Activated T-cell treated with anti-CD3 and anti-CD28 coated beads, Interleukin-2, amount 50 U/mL, for 24 hours (primary cell): ENCODE measurements at places on chromosomes 7 and 10.

DNA sequence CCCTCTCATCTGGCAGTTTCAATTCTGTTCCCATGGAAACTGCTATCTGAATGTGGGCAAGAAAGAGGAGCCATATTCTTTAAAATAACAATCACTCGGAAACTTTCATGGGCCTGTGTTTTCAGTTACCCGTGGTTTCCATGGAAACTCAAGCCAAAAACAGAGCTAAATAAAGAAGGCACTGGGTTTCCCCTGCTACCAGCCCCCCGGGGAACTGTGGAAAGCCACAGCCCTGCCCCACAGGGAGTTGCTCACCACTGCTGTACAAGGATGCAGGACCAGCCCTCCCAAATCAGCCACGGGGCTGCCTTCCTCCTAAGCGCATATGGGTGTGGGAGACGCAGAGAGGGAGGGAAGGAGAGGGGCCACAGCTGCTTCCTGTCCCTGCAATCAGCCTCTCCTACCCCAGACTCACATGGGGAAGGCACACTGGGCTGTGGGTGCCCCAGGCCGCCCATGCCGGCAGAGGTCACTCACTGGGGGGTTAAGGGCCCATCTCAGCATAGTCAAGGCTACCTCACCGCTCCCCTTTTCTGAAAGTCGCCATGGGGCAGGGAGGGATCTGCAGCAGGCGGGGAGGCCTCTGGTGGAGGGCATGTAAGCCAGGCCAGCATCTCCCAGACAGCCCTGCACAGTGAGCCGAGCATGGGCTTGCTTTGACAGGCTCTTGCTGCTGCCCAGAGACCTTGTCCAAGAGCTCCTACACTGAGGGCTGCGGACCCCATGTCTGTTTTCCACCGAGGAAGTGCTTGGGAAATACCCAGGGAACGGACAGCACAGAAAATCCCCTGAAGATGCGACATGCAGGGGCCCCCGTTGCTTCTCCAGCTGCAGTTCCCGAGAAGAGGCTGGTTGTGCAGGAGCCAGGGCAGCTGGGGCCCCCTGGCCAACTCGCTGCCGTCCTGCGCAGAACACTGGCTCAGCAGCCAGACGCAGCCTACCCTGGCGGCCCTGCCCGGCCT, 157.3 kb upstream of the PPP2R2D start:
- no peak overlapping the region for H3K4me3 ChIP-seq
- no peaks in the 10 kb centered on the region for H3K36me3 ChIP-seq

DNA sequence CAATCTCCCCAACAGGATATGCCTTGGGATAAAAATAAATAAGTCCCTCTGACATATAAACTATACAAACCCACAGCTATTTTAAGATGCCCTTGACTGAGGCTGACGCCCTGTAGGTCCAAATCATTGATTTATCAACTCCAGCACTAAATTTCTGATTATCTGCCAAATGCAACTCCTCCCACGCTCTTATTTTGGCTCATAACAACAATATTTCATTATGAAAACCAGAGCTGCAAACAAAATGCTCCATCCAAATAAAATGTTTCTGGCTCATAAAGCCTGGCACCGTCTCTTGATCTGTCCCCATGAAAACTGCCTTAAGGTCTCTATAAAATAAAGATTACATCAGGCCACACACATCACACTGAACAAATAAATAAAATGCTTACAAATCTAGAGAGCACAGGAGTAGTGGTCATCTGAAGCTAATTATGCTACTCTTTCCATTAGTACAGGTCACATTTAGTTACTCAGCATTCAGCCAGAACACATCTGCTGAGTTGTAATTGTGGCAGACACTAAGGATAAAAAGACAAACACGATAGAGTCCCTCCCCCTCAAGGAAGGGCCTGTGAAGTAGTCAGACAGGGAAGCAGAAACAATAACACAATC, 28.8 kb downstream of the CACUL1 start:
- peaks cover 19% of the 10 kb centered on the region for H3K4me1 ChIP-seq
- H3K27ac ChIP-seq = no peak overlapping the region
- H3K4me3 ChIP-seq = no peak overlapping the region
- peaks cover 34% of the 10 kb centered on the region for H3K36me3 ChIP-seq

DNA sequence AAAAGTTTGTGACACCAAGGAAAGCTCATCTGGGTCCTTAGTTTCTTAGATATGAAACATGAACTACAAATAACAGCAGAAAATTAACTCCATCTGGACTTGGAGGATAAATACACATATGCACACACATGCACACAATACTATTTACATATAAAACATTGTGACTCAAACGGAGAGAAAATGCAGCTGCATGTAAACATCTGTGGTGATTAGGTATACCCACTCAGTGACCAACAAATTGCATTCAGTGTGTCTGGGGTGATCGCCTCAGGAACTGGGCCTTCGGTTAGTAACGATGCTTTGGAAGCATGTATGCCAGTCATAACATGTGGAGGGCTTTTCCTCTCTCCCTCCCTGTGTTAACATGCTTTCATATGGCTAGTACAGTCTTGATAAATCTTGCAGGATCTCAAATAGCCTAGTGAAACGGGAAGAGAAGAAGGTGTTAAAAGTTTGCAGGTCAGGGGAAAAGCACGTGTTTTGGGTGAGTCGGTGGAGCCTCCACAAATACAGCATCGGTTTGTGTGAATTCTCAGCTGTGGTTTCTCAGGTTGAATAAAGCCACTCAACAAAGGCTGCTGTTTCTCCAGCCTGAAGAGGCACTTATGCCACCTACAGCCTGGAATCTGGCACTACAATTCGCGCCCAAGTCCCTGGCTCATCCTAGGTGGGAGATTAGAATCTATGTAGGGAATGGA, 8.7 kb upstream of the GLRX3 start:
- no peaks in the 10 kb centered on the region for H3K36me3 ChIP-seq
- H3K27me3 ChIP-seq = peaks cover 51% of the 10 kb centered on the region
- H3K27ac ChIP-seq = no peak overlapping the region
- no peak overlapping the region for H3K4me3 ChIP-seq
- peaks cover 7% of the 10 kb centered on the region for H3K4me1 ChIP-seq

DNA sequence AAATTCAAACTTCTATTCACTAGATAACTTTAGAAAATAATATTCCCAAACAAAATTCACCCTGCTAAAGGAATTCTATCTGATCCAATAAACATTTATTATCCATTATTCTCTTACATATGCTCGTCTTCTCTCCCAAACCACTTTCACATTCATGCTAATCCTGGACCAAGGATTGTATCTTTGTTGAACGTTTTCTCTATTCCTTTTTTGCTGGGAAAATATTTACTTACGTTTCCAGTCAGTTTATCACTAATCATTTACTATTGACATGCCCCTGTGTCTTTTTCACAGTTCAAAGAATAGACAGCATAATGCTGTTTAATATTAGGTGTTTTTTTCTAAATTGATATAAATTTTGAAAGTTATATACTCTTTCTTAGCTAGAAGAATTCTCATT, 3.2 kb downstream of the TEX47 start:
- no peak overlapping the region for H3K27ac ChIP-seq
- no peaks in the 10 kb centered on the region for H3K4me1 ChIP-seq
- no peak for DNase-seq
- H3K36me3 ChIP-seq = no peaks in the 10 kb centered on the region

- H3K27ac ChIP-seq = no peak overlapping the region
- H3K4me1 ChIP-seq = peaks cover 5% of the 10 kb centered on the region
- no peak overlapping the region for H3K4me3 ChIP-seq
- H3K36me3 ChIP-seq = no peaks in the 10 kb centered on the region
- DNase-seq = no peak
- peaks cover 57% of the 10 kb centered on the region for H3K27me3 ChIP-seq
These were observed 34.3 kb upstream of the PTF1A start for GRCh38 chr10:23157691-23158369.

DNA sequence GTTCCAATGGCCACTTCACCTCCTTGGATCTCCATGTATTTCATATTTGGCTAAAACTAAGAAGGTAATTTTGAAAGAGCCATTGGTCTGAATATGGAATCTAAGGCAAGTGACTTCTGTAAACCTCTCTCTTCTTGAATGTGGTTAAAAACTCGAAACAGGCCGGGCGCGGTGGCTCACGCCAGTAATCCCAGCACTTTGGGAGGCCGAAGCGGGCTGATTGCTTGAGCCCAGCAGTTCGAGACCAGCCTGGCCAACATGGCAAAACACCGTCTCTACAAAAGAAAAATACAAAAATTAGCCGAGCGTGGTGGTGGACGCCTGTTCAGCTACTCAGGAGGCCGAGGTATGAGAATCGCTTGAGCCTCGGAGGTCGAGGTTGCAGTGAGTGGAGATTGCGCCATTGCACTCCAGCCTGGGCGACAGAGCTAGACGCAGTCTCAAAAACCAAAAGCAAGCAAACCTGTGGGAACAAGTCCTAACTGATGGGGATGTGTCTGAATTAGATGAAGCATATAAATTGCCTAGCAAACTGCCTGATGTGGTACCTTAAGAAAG, 2.2 kb downstream of the LANCL2 start:
- no peak for DNase-seq
- H3K4me1 ChIP-seq = peaks cover 19% of the 10 kb centered on the region
- peak overlapping the region; percentile 91 for H3K4me3 ChIP-seq
- H3K27ac ChIP-seq = peak overlapping the region; percentile 98
- H3K27me3 ChIP-seq = no peaks in the 10 kb centered on the region

DNA sequence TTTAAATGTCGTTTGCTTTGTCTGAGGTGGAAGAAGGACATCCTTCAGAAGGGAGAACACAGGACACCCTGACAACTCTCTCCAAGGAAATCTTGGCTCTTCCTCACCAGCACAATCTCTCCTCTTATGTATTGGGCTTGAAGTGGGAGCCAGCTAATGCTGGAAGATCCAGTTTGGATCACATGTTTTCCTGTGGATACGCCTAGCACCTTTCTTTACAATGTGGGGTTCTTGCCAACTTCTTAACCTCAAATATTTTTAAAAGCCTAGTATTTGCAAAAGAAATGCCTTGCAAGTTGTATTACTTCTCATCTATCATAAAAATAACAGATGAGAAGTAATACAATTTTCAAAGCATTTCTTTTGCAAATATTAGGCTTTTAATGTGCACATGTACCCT, 76.4 kb downstream of the FRMD4A start:
- no peak overlapping the region for H3K4me3 ChIP-seq
- no peak for DNase-seq
- no peaks in the 10 kb centered on the region for H3K36me3 ChIP-seq
- no peaks in the 10 kb centered on the region for H3K4me1 ChIP-seq
- no peak overlapping the region for H3K27ac ChIP-seq
- peaks cover 15% of the 10 kb centered on the region for H3K27me3 ChIP-seq

- H3K4me1 ChIP-seq = peaks cover 7% of the 10 kb centered on the region
- H3K36me3 ChIP-seq = no peaks in the 10 kb centered on the region
- no peaks in the 10 kb centered on the region for H3K27me3 ChIP-seq
- DNase-seq = no peak
- H3K27ac ChIP-seq = peak overlapping the region; percentile 76
These were observed 55.0 kb downstream of the KIAA1549 start for GRCh38 chr7:138926241-138926612.

DNA sequence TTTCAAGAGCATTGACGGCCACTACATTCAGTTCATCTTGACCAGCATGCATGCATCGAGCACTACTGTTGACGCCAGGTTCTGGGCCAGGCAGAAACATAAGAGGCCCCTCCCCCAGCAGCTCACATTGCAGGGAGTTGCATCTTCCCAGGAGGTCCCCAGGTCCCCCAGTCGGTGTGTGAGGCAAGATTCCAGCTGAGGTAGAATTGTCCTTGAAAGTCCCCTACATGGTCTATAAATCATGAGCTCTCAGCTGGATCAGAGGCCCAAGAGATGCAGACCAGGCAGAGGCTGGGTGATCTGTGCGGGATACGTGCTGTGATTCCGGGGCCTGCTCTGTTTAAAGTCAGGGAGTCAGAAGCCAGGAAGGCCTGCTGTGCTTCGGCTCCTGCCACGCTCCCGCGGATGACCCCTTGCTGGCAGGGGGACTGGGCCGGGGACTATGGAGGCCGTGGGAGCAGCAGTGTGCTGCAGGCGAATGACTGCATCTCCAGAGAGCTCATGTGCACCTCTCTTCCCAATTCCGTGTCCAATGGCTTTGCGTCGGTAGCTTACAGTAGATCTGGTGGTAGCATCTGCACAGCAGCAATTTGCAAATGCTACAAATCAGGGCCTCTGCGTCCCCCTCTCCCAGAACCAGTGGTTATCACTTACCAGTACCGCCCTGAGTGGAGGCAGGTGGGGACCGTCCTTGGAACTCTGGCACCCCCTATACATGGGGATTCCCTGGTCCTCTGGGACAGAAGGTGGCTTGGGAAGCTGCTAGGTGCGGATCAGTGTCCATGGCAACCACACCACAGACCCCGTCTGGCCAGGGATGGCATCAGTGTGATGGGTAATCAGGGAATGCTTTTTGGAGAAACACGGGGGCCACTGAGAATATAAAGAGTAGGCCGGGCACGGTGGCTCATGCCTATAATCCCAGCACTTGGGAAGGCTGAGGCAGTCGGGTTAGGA, 93.6 kb downstream of the RGS10 start:
- no peak overlapping the region for H3K27ac ChIP-seq
- H3K36me3 ChIP-seq = peaks cover 22% of the 10 kb centered on the region
- peaks cover 8% of the 10 kb centered on the region for H3K4me1 ChIP-seq
- no peak for DNase-seq

- no peak for DNase-seq
- peaks cover 66% of the 10 kb centered on the region for H3K27me3 ChIP-seq
- H3K36me3 ChIP-seq = no peaks in the 10 kb centered on the region
- H3K4me3 ChIP-seq = no peak overlapping the region
- H3K27ac ChIP-seq = no peak overlapping the region
These were observed 12.7 kb downstream of the SHH start for GRCh38 chr7:155799514-155799913.

- no peaks in the 10 kb centered on the region for H3K27me3 ChIP-seq
These were observed 170.8 kb downstream of the ARHGAP12 start for GRCh38 chr10:31757831-31758230.

GRCh38 chr7:143382126-143382790, 1.1 kb downstream of the ZYX start:
- no peaks in the 10 kb centered on the region for H3K27me3 ChIP-seq
- peak overlapping the region; percentile 79 for H3K4me3 ChIP-seq
- peak; percentile 33 for DNase-seq
- H3K27ac ChIP-seq = peak overlapping the region; percentile 66

DNA sequence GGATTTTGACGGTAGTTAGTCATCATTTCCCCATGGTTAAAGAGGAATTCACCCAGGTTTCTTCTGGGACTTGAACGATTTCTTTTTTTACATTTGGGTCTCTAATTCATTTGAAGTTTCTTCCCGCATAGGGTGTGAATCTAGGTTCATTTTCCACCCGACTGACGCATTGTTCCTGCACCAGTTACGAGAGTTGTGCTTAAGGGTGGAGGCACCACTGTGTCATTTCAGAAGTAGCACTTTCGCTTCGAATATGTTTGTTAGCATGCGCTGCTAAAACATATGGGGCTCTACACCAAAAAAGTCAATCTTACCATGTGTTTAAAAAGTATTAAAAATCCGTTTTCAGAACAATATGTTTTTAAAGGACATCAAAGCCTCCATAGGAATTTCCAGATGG, 140.3 kb downstream of the VIPR2 start:
- peaks cover 21% of the 10 kb centered on the region for H3K27me3 ChIP-seq
- peak overlapping the region; percentile 84 for H3K27ac ChIP-seq
- H3K4me1 ChIP-seq = peaks cover 26% of the 10 kb centered on the region
- peak overlapping the region; percentile 33 for H3K4me3 ChIP-seq
